ENCODE measurements at places on chromosomes 2 and 18. TPM values are rescaled to one million over a fixed set of nuclear protein-coding genes. Genes with fewer than 3 reads are reported as not detected.

GRCh38 chr2:237134321-237135230 is 48.9 kb downstream of the COPS8 start:
- H3K27me3 ChIP-seq, result no peaks in the 10 kb centered on the region
- no peak overlapping the region for H3K4me3 ChIP-seq

Gene ABCG5
- total RNA-seq, result not detected

Gene CDH2
- total RNA-seq, result 0.58 TPM

- H3K36me3 ChIP-seq, result no peaks in the 10 kb centered on the region
- H3K4me3 ChIP-seq, result no peak overlapping the region
These were observed 1.1 kb upstream of the SLC14A1 start for GRCh38 chr18:45722899-45723298.

- no peak overlapping the region for H3K4me3 ChIP-seq
- H3K36me3 ChIP-seq, result peaks cover 23% of the 10 kb centered on the region
- DNase-seq, result no peak
These were observed 79.0 kb downstream of the DYSF start for GRCh38 chr2:71532327-71532726.

Gene STPG4
- not detected for total RNA-seq

Gene CPO
- 0.37 TPM for total RNA-seq

DNA sequence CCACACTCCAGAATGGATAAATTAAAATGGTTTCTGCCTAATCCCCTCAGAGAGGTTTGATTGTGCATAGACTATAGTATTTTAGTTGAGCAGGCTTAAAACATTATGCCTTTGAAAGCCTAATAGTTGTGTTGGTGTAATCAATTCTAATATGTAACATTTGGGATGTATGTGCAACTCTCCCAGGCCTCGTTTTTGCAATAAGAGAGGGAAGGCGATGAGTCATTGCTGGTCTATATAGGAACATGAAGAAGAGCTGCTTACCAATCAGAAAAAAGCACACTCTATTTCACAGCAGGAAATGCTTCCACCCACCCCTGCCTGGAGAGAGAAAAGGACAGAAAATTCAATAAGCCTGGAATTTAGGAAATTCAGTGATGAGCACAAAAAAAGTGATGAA is 1424.0 kb upstream of the PIK3C3 start:
- no peaks in the 10 kb centered on the region for H3K27me3 ChIP-seq
- H3K4me3 ChIP-seq, result no peak overlapping the region
- DNase-seq, result no peak

- H3K4me1 ChIP-seq, result no peaks in the 10 kb centered on the region
- no peaks in the 10 kb centered on the region for H3K27me3 ChIP-seq
- no peak overlapping the region for H3K27ac ChIP-seq
These were observed 266.2 kb downstream of the TMX3 start for GRCh38 chr18:68448736-68449135.

Gene ALK
- not detected for total RNA-seq

Gene SIX3
- total RNA-seq, result not detected

DNA sequence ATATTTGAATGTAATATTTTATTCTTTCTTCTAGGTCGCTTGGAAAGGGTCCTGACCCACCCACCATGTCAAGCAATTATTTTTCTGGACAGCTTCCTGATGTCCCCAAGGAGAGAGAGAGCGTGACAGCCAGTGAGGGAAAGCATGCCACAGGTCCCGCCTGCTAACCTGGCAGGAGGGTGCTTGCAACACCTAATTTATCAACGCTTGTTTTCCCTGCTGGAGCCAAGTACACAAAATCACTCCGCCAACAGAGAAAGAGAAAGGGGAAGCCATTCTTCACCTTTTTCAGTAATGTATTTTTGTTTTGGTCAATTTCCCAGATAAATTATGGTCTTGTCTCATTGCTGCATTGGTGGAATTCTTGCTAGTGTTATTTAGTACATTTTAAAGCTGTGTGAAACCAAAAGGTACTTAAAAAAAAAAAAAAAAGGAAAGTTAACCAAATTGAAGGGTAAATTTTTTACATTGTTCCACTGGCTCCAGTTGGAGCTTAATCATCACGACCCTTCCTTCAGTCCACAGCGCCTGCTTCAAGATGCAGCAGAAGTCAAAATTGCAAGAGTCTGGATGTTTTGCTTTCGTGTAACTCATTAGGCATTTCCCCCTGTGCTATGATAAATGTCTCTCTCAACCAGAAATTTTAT is 88.5 kb upstream of the COPS8 start:
- DNase-seq, result peak; percentile 59
- no peak overlapping the region for H3K4me3 ChIP-seq
- H3K27me3 ChIP-seq, result no peaks in the 10 kb centered on the region
- peak overlapping the region; percentile 85 for H3K27ac ChIP-seq
- H3K36me3 ChIP-seq, result no peaks in the 10 kb centered on the region

Gene MYO5B
- 54.5 TPM for total RNA-seq

Gene RAX
- total RNA-seq, result not detected

DNA sequence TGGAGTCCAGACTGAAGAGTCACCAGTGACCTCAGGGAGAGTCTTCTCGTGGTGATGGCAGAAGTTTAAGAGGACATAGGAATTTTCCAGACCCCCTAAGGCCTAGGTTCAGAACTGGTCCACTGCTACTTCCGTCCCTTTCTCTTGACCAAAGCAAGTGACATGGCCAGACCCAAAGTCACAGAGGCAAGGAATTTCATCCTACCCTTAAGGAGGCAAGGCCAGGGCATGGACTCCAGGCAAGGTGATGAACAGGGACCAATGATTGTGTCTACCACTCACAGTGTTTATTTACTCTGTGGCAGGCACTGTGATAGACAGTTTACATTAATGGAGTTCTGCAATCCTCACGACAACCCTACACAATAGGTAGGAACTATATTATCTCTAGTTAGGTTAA is 265.1 kb downstream of the GLI2 start:
- DNase-seq, result no peak
- no peaks in the 10 kb centered on the region for H3K27me3 ChIP-seq
- H3K36me3 ChIP-seq, result no peaks in the 10 kb centered on the region
- no peak overlapping the region for H3K27ac ChIP-seq

Gene CYP26B1
- 2.4 TPM for total RNA-seq

Gene POTEI
- 22.3 TPM for total RNA-seq

GRCh38 chr2:242046206-242046826 is 176.8 kb downstream of the RTP5 start:
- H3K27me3 ChIP-seq, result no peaks in the 10 kb centered on the region
- no peak overlapping the region for H3K4me3 ChIP-seq
- H3K4me1 ChIP-seq, result no peaks in the 10 kb centered on the region
- DNase-seq, result no peak

DNA sequence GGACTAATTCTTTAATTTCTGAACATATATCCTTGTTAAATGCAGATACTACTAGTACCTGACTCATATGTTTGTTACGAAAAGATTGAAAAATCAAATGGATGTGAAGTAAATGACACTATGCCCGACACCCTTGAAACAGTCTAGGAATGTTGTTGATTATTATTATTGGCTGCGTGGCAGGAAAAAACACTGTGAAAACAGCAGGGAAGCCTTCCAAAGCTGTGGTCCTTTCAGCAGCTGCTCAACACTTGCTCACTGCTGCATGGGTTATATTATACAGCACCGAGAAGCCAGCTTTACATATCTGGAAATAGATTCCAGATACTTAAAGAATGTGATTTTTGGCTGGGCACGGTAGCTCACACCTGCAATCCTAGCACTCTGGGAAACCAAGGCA is 26.5 kb downstream of the CRYGD start:
- no peak overlapping the region for H3K27ac ChIP-seq
- no peaks in the 10 kb centered on the region for H3K4me1 ChIP-seq
- no peak overlapping the region for H3K4me3 ChIP-seq
- no peaks in the 10 kb centered on the region for H3K36me3 ChIP-seq

GRCh38 chr2:197558393-197558792 is 42.5 kb downstream of the MOB4 start:
- peaks cover 44% of the 10 kb centered on the region for H3K36me3 ChIP-seq
- H3K27me3 ChIP-seq, result no peaks in the 10 kb centered on the region
- no peak for DNase-seq
- no peak overlapping the region for H3K27ac ChIP-seq
- H3K4me1 ChIP-seq, result no peaks in the 10 kb centered on the region
